ENCODE measurements at places on chromosomes 6 and 20.

DNA sequence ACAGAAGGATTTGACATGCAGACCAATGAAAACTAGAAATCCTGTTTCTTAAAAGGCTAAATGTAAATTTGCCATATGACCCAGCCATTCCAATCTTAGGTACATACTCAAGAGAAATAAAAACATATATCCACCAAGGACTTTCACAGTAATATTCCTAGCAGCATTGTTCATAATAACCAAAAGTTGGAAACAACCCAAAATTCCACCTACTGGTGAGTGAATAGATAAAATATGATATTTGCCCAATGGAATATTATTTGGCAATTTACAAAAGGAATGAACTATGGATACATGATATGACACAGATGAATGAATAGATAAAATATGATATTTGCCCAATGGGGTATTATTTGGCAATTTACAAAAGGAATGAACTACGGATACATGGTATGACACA, 22.7 kb downstream of the MTCL3 start:
- no peak for DNase-seq

DNA sequence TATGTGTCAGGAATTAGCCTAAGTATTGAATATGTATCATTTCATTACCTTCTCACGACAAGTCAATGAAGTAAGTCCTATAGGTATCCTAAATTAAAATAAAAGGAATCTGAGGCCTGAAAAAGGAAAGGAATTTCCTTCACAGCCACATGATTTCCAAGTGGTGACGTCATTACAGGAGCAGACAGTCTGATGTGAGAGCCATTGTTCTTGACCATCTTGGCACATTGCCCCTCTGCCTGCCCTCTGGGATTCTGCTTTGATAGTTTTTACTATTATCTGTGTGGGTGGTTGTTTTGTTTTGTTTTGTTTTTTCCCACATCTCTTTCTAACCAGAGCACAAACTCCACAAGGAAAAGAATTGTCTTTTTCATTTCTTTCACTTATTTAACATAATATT, 219.8 kb upstream of the UFL1 start:
- DNase-seq = no peak

- no peak for DNase-seq
These were observed 111.5 kb upstream of the CITED2 start for GRCh38 chr6:139485742-139486475.

DNA sequence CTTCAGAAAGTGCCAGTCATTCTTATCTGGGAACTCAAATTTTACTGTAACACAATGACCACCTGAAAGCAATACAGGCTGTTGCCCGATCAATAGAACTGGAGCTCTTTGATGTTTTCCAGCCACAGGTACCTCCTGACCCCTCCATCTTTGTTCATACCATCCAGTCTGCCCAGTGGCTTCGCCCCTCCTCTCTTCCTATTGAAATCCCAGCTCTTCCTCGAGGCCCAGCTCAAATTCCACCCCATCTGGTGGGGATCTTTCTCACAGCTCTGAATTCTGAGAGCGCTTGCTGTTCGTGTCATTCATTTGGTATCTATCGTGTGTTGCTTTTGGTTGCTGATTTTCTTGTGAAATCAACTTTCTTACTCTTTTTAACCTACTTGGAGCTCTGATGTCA, 87.9 kb upstream of the CNKSR3 start:
- DNase-seq = no peak

DNA sequence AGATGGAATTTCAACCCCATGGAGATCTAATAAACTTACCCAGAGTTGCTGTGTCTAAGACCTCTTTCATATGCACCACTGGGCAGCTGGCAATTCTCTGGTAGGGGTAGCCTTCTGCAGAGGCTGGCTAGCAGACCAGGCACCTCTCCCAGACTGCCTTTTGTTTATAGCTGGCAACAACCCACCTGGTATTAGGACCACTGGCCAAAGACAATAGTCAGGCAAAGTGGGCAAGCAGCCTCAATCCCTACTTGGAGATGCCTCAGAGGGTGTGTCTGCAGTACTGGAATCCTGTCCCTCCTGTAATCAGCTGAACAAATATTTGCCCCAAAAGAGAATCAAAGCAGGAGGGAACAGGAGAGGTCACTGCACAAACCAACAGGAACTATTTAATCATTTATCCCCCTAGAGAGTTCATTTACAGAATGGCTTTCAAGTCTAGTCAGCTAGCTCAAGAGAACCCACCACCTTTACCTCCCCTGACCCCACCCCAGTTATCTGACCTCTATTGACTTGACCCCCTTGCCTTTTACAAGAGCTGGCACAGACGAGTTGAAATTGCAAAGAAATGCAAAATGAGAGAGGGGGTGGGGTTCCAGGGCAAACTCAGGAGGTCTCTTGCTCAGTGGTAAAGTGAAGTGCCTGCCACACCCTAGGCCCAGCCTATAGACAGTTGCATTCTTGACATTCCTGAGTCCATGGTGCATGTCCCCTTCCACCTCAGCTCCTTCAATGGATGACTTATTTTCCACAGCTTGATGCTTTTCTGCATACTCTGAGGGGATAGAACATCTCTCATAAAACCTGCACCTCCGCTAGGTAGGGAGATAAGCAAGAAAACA, 2.8 kb downstream of the BCL2L1 start:
- no peak for DNase-seq

GRCh38 chr6:150586850-150587359, 12.8 kb upstream of the PLEKHG1 start:
- DNase-seq = no peak

- DNase-seq = peak; percentile 56
These were observed 198.6 kb downstream of the DTNBP1 start for GRCh38 chr6:15464211-15464725.

DNA sequence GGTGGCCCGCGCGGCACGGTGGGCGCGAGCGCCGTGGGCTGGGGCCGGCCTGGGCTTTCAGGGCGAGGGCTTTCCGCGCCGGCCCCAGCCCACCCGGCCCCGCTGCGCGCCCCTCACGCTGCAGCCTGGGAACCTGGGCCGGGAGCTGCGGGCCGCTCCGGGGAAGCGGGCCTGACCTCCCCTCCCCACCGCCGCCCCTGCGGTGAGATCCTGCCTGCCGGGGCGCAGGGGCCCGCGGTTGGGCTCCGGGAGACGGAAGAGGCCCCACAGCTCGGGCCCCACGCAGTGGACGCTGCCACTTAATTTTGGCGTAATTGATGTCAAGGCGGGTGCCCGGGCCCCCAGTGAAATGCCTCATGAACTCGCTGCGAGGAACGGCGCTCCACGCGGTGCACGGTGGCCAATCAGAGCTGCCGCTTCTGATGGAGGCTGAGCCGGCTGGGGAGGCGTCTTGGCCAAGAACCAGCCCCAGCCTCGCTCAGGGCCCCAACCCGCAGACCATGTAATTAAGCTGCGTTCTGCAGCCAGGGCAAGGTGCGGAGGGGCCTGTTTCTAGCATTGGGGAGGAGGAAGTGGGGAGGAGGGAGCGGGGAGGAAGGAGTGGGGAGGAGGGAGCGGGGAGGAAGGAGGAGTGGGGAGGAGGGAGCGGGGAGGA, 96.1 kb upstream of the BHLHE23 start:
- peak; percentile 47 for DNase-seq

GRCh38 chr6:112939563-112939962, 592.4 kb downstream of the RFPL4B start:
- no peak for DNase-seq

DNA sequence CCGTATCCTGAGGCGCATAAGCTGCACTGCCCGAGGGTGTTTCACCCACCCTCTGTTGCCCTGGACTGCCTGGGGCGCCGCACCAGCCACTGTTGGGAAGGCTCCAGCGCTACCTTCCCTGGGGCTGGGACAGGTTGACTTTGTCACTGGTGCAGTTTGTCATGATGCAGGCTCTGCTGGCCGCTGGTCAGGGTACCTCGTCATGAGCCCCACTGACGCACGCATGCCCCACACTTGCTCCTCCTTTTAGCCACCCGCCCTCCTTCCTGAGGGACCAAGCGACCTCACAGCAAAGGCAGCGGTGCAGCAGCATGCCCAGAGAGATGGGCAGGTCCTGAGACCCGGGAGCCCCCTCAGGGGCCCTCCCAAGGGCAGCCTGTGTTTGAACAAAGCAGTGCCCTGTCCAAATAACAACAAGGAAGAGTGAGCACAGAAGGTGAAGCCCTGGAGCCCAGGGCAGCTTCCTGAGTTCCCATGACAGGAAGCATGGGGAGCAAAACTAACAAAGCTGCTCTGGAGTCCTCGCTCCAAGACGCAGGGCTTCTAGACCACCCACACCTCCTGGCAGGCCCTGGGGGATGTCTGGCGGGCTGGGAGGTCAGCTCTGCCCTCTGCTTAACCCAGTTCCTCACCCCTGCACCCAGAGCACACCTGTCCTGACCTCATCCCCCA, 50.1 kb upstream of the SMOC2 start:
- DNase-seq = no peak

DNA sequence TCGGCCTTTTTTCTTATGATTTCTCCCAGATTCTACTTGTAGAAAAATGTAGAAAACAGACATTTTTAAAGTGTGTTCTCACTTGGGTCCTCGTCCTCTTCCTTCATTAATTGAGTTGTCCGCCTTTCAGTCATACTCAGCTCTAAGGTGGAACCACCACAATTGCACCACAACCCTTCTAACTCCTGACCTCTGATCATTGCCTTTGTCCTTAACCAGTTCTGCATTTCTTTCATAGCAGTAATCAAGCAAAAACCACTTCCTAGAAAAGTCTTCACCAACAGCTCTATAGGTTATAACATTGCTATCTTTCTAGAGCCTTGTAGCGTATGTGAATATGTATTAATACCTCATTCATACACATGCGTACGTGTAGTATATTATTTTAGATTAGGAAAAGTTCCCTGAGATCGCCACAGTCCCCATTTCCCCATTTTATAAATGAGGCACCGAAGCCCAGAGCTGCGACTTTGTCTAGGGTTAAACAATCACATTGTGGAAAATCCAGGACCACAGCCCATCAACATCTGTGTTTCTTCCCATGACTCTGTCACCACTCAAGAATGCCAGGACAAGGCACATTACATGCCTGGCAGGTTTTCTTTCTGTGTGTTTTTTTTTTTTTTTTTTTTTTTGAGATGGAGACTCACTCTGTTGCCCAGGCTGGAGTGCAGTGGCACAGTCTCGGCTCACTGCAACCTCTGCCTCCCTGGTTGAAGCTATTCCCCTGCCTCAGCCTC, 175.5 kb downstream of the BTBD3 start:
- DNase-seq = no peak

GRCh38 chr6:169038691-169039090, 215.0 kb downstream of the THBS2 start:
- DNase-seq = no peak

DNA sequence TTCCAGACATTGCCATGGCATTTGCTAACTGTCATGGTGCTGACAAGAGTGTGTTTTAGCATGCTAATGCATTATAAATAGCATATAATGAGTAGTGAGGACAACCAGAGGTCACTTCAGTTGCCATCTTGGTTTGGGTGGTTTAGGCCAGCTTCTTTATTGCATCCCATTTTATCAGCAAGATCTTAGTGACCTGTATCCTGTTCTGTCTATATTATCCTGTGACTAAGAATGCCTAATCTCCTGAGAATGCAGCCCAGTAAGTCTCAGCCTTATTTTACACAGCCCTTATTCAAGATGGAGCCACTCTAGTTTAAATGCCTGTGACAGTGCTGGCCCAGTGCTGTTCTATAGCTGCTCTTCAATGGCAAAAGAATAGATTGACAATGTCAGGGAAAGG, 781.0 kb upstream of the ADGRB3 start:
- no peak for DNase-seq

GRCh38 chr20:46970937-46971630, 76.4 kb downstream of the EYA2 start:
- DNase-seq = no peak

DNA sequence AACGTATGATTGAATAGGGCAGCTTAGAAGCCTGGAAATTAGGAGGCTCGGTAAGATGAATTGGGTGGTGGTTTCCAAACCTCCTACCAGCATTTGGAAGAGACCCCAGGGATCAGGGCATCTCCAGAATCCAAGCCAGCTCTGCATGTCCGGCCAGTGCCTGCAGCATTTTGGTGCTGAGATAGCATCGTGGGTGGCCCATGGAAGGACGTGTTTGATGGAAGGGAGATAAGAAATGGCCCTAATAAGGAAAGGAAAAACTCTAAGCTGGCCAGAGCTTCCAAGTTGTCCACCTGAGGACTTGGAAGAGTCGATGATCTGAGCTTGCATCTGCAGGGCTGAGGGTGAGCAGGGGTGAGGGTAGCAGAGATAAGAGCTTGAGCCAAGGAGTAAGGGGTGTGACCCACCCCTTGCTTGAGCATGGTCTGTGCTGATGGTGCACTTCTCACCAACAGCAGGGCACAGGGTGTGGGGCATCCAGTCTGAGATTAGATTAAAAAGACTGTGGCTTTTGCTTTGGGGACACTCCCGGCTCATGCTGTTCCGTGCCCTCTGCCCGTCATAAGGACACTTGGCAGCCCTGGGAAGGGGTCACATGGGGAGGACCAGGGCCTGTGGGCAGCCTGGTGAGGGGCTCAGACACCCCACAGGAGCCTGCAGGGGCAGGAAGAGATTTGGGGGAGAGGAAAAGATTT, 213.2 kb downstream of the ERMARD start:
- no peak for DNase-seq

GRCh38 chr20:25303292-25304024, 55.6 kb downstream of the PYGB start:
- DNase-seq = no peak

GRCh38 chr6:21225912-21226311, 367.6 kb upstream of the SOX4 start:
- no peak for DNase-seq
